CD8-positive, alpha-beta T cell (primary cell): ENCODE measurements at places on chromosomes 3 and 15.

GRCh38 chr3:32595323-32595722 lies 24.7 kb upstream of the DYNC1LI1 start:
- no peak for DNase-seq

GRCh38 chr3:81958972-81959640 lies 197.7 kb upstream of the GBE1 start:
- no peak for DNase-seq

GRCh38 chr15:41790756-41791546 lies 16.7 kb downstream of the MAPKBP1 start:
- no peak for DNase-seq

DNA sequence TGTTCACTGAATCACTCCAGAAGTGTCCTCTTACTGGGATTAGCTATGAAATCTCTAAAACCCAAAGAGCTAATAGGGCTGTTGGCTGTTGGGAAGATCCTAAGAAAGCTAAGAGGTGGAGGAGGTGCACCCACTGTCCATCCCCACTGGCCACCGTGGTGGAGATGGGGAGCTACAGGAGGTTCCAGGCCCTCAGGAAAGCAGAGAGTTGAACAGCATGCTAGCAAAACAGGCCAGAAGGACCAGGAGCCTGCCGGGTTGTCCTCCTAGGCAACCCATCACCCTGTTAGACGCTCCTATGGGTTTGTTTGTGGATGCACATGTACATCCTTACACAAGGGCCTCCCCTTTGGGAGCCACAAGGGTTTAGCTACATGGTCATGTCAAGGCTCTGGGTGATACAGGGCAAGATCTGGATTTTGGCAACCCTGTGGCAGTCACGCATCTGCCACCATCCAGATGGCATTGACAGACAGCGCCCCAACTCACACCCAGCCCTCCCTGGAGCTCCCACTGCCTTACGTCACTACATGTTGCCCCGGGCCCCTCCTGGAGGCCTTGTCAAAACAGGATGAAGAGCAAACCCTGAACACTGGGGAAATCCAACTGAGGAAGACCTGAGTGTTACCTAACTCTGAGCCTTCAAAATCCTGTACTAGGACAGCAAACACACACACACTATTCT lies 208.1 kb downstream of the SLCO3A1 start:
- DNase-seq, result no peak

GRCh38 chr3:10471054-10471688 lies 34.2 kb downstream of the ATP2B2 start:
- DNase-seq, result no peak

DNA sequence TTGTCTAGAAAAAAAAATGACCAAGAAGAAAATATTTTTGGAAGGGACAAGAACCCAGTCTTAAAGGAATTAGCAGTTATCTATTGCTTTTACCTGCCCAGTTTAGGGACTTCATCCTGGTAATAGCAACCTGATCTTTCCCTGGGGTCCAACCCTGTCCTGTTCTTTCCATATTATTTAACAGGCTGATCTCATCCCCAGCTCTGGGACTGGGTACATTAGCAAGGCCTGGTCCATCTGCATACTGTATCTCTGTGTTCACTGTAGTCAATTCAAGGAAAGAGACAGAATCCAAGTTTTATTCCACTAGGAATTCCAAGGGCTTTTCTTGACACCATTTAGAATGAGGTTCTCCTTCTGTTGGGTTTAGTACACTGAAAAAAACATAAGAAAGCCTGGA lies 191.7 kb upstream of the GADL1 start:
- DNase-seq, result no peak

GRCh38 chr15:75348562-75349350 lies 1.9 kb downstream of the NEIL1 start:
- DNase-seq, result no peak

- DNase-seq, result no peak
Observed at GRCh38 chr3:103083848-103084631, 649.2 kb downstream of the ZPLD1 start.

DNA sequence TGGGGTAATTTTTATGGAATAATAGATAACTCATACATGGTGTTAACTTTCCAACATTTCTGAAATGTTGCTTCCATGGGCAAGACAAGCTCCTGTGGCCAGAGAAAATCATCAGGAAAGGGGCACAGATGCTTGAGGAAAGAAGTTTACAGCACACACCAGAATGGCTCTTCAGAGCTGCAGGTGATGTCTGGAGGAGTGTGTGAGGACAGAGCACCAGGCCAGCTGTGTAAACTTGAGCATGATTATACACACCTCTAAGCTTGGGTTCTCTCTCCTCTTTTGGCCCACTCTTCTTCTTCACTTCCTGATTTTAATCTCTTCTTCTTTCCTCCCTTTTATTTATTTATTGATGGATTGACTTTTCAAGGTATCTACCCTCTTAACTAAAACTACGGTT lies 676.0 kb downstream of the GRM7 start:
- no peak for DNase-seq

GRCh38 chr3:36729204-36730056 lies 34.9 kb downstream of the DCLK3 start:
- DNase-seq, result peak; percentile 57

DNA sequence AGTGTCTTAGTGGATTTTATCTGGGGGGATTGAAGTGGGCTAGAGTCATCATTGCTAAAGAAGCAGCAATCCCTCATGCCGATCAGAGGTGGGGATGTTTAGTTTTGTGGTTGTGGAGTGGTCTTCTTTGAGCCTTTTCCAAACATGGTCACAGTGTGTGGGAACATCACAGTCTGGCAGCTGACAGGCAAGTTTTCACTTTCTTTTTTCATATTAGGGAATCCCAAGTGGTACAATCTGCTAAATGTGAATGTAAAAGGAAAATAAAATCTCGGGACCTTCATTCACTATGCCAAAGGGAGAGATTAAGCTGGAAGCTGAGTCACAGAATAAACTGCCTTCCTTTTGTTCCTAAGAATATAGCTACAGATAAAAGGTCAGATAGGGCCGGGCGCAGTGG lies 10.4 kb upstream of the CX3CR1 start:
- no peak for DNase-seq

- DNase-seq, result no peak
Observed at GRCh38 chr3:4060064-4060463, 243.1 kb upstream of the SETMAR start.

DNA sequence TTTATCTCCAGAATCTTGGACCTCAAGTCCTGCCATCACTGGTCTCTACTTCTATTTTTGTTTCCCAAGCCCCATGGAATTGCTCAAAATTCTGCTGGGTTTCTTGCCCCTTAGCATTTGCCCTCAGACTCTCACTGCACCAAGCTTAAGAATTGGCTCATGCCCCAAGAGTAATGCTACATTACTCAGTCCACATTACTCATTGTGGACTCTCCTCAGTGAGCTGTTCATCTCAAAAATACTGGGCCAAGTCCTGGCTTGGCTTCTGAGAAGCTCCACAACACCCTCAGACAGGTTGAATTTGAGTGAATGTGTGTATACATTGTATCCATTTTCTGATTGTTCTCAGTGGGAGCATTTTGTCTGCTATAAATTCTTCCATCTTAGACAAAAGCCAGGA lies 364.4 kb upstream of the ARHGEF26 start:
- DNase-seq, result no peak

- DNase-seq, result no peak
Observed at GRCh38 chr3:78101384-78101783, 1061.5 kb downstream of the ROBO2 start.

DNA sequence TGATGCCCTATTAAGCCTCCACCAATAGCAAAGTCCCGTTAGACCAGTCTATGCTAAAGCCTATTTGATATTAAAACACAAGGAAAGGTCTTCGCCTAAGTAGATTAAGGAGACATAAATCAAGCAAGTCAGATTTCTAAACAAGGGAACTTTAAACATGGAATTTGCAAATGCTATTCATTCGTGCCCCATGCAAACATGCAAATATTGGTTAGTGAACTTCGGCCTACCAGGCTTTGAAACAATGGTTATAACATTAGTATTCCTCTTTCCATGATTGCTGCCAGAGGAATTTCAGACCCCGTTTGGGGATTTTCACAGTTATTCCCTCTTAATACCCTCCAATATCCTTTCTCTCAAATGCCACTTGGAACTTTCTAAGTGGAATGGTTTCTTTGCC lies 36.9 kb upstream of the ZNF280D start:
- DNase-seq, result no peak
